Endodermal cell (in vitro differentiated cells): ENCODE measurements at places on chromosomes 2 and 18.

- no peak for DNase-seq
Measured at GRCh38 chr2:187549193-187549592, 5.0 kb downstream of the TFPI start.

- DNase-seq: no peak
Measured at GRCh38 chr2:167692191-167692590, 555.2 kb downstream of the STK39 start.

DNA sequence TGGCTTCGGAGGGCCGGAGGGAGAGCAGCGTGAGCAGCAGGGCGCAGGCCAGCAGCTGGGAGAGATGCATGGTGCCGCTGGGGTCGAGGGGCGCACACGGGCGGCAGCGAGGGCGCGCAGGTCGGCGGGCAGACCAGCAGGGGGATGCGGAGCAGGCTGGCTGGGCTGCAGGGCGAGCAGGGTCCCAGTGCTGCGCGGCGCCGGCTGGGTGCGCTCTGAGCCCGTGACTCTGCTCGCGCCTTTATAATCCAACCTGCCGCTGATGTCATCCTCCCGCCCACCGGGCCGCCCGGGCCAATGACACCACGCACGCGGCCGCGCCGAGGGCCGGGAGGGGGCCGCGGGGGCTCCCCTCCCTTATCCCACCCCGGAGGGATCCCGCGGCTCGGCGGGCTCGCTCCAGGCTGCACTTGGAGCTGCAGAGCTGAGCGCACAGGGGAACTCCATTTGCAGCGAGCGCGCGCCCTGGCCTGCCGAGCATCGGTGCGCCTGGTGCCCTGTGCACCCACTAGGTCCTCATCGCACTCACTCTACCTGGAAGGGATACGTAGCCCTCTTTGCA, at the start of gene NPPC:
Gene NPPC (minus strand): TSS at position 217 of the 562 bp plus-strand sequence. CDS start 147 bp downstream, at position 70.
- peak; percentile 92 for DNase-seq

- no peak for DNase-seq
Measured at GRCh38 chr18:57710226-57710625, 88.6 kb upstream of the NARS1 start.

DNA sequence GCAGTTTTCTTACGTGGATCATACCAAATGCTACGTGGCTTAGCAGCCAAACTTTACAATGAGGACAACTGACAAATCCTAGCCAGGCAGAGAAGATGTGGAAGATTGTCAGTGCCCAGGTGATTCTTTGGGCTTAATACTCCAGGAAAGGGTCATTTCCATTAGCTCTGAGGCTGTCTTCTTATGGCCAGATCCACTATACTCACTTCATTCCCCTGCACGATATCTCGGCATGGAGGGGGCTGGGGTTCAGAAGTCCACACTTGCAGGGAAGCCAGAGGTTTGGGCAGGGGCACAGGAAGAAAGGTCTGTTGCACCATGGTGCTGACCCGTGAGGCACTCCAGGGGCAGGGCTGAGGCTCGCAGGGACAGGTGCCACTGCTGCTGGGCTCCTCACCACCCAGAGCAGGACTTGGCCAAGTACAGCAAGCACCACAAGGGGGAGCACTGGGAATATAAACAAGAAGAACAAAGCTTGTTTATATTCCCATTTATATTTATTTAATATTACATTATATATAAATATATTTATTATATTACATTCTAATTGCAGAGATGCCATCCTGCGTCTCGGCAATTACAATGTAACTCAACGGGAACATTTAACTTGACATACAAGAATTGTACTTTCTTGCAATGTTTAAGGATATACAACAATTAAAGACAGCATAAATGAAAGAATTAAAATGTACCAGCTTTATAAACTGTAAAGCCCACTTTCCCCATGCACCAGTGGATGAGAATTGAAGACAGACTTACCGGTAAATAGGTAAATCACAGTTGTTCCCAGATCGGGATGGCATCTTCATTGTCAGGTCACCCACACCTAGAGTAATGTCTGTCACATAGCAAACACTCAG, 27.2 kb downstream of the CLUL1 start:
- DNase-seq: peak; percentile 92

DNA sequence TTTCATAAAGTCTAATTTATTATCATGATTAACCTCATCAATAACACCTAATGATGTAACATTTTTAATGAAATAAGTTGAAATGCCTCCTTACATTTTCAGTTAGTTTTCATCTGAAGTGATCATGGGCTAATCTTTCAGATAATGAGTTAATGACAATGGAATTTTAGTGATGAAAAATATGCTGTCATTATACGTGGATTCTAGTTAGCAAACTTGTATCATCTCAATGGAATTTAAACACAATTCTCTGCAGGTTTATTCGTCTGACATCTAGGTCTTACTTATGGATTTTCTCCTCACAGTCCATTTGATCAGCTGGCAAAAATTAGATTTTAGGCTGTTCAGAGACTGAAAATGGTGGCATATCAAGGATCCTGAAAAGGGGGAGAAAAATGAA, 885.0 kb downstream of the SLC4A3 start:
- DNase-seq: no peak

GRCh38 chr2:122186761-122187222, 431.3 kb downstream of the TSN start:
- DNase-seq: no peak

DNA sequence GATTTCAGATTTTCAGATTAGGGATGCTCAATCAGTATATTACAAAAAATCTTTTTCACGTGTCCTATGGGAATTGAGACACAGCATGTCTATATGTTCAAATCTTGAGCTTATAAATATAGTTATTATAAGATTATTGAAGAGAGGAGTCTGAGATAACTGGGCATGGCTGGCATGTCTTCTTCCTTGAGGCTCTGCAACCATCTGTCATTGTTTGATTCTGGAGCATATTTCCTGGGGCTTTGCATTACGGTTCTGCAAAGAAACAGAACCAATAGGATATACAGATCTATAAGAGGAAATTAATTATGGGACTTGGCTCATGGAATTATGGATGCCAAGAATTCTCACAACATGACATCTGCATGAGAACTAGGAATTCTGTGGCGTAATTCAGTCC, 386.1 kb downstream of the SOCS6 start:
- DNase-seq: no peak

DNA sequence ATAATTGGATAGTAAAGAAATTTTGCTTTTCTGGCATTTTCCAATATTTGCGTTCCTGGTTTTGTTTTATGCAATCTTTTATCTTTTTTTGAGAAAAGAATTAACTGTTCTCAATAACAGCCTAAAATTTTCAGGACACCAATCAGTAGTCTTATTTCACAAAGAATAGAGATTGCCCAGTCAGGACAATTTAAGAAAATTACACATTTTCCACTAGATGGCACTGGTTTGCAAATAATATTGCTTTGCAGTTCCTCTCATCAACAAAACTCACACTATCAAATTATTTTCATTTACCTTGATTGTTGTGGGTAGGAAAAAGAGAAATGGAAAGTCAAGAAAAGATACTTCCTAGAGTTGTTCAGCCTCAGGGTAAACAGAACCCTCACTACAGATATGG, 2.4 kb upstream of the RBM45 start:
- no peak for DNase-seq

GRCh38 chr2:75055820-75056675, 97.6 kb downstream of the POLE4 start:
- DNase-seq: peak; percentile 90

GRCh38 chr18:12857215-12857905, 26.7 kb downstream of the PTPN2 start:
- DNase-seq: no peak

DNA sequence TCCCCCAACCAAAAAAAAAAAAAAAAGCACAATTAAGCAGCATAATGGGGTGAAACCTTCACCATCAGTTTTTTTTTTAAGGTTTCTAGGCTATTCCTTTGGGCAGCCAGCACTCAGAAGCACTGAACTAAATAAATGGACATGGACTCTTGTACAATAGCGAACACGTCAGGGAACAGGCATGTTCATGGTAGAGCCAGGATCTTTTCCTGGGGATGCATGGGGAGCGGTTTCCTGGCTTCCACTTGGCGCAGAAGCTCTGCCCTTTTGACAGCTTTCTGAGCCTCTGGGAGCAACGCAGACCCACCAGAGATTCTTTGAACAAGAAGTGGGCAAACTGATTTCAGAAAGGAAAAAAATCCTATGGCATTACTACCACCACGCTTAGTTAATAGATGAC, 35.0 kb downstream of the ALPK2 start:
- peak; percentile 5 for DNase-seq

GRCh38 chr2:133521146-133521745, 47.0 kb downstream of the NCKAP5 start:
- no peak for DNase-seq

GRCh38 chr18:21265971-21266673, 24.1 kb downstream of the GREB1L start:
- no peak for DNase-seq

- DNase-seq: no peak
Measured at GRCh38 chr2:86286516-86286915, 50.9 kb downstream of the REEP1 start.

DNA sequence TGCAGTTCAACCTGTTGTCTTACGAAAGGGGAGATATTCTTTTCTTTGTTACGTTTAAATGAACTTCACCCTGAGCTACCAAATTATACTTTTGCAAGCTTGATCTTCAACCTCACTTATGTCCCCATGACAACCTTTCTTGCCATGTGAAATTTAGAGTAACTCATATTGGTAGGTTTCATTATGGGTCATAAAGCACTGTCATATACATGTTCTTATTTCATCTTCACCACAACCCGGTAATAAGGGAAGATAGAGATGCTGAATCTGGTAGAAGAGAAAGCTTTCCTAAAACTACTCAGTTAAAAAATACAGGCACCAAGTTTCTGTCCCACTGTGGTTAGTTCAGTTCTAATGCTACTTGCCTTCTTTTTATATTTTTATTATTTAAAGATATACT, 208.5 kb upstream of the NRP2 start:
- no peak for DNase-seq

- peak; percentile 70 for DNase-seq
Measured at GRCh38 chr18:51447351-51448342, 250.2 kb upstream of the MEX3C start.

GRCh38 chr18:49565612-49566011, 3.8 kb downstream of the LIPG start:
- no peak for DNase-seq

DNA sequence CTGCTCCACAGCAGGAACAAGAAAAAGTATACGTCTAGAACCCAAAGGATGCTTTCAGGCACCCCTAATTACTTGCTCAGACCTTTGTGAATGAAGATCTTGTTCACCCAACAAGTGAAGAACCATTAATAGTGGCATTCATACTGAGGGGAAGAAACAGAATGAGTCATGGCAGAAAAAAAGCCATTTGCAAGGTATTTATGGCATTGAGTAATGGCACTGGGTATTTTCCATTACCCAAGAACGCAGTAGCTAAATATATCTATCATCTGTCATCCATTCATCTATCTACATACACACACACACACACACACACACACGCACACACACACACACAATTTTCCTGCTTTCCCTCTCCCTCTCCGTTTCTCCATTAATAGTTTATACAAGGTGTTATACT, 56.4 kb upstream of the XIRP2 start:
- no peak for DNase-seq

DNA sequence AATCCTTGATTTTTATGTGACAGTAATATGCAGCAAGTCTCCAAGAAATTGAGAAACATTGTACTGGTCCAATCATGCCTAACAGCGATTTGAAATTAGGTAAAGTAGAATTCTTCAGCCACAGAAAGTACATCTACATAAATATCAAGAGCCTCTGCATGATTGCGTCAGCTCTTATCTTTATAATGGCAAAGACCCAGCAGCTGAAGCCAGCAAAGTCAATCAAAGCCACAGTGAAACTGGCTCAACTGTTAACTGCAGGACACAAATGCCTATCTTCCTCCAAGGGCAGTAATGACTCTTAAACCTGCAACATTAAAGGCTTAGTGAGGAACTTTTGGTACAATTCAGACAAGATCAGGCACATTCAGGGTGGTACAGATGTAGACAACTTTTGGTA, 102.5 kb downstream of the BARD1 start:
- DNase-seq: peak; percentile 55
